ENCODE measurements at places on chromosomes 7 and 10.

DNA sequence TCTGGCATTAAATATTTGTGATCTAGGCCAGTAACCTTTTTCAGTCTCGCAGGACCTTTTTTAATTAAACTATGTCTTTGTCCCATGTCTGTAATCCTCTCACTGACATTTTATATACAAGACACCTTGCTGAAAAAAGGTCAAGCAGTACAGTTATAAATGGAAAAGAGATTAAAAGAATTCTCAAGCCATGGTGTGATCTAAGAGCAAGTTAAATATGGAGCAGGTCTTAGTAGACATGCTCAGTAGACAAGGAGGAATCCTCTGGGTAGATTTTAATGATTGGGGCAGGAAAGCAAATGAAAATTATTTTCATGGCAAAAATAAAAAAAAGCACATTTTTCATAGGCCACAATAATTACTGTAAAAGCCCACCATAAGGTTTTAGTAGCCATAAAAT, 203.5 kb downstream of the PPP1R3A start:
- DNase-seq, result no peak

- DNase-seq, result no peak
Observed at GRCh38 chr10:92208157-92208720, 82.6 kb downstream of the CPEB3 start.

DNA sequence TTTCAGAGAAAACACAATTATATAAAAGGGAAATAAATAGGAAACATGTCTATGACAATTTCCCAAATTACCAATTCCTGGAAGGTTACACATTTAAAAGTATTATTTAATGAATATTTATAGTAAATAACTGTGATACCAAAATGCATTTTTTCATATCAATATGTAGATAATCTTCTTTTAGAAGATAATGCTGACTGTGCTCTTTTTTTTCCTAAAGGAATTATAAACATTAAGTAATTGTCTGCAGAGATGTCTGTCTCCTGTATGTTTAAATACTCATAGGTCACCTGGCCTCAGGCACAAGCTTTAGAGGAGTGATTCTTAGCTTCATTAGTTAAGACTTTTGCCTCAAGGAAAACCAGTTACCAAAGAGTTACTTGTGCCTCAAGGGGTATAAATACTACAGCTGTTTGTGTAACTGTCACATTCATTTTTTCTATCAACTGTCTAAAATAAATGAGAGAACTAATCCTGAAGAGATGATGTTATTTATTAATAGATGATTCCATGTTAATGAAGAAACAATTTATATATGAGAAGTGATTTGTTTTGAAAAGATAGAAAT, 77.1 kb downstream of the DNAJC1 start:
- peak; percentile 42 for DNase-seq

DNA sequence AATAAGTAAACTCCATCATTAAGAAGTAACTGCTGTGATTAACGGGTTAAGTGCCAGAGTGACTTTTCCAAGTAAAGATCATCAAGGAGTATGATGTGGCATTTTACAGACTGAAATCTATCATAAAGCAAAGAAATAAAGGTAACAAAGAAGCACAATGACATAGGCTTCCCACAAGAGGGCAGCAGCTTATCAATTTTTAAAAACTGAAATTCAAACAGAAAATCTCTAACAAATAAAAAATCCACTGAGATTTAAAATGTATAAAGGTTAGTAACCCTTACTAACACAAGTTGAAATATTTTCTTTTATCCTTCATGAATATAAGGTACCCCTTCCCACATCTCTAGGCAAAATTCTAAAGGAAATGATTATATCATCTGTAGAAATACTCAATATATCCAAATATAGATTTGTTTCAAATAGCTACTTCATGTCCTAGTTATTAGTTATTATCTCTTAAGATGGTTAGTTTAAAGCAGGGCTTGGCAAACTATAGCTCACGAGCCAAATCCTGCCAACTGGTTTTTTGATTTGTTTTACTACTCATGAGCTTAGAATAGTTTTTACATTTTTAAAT, 29.2 kb downstream of the FAM3C start:
- DNase-seq, result peak; percentile 67

DNA sequence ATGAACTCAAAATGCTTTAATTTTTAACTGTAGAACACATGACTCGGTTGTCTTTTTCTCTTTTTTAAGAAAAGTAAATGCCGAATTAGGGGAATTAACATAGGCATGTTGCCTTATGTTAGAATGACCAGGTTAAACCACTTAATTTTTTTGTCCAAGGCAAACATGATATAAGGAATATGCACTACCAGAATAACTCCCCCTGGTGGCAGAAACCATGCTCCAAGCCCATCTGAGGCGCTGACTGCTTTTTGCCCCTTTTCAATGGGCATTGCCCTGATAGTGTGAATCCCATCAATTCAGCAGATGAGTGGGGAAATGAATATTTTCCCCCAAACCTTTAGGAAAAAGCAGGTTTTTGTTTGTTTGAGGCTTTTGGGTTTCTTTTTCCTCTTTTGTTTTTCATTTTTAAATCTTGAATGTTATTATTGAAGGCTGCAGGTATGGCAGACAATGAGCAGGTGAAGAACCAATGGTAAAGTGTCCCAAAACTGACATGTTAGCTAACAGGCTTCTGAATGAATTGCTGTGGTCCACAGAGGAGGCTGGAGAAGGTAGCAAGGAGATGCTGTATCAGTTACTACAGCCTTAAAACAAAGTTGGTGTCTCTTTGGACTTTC, 284.3 kb downstream of the SORCS3 start:
- DNase-seq, result peak; percentile 77

- DNase-seq, result no peak
Observed at GRCh38 chr10:130196511-130197487, 60.6 kb downstream of the GLRX3 start.

DNA sequence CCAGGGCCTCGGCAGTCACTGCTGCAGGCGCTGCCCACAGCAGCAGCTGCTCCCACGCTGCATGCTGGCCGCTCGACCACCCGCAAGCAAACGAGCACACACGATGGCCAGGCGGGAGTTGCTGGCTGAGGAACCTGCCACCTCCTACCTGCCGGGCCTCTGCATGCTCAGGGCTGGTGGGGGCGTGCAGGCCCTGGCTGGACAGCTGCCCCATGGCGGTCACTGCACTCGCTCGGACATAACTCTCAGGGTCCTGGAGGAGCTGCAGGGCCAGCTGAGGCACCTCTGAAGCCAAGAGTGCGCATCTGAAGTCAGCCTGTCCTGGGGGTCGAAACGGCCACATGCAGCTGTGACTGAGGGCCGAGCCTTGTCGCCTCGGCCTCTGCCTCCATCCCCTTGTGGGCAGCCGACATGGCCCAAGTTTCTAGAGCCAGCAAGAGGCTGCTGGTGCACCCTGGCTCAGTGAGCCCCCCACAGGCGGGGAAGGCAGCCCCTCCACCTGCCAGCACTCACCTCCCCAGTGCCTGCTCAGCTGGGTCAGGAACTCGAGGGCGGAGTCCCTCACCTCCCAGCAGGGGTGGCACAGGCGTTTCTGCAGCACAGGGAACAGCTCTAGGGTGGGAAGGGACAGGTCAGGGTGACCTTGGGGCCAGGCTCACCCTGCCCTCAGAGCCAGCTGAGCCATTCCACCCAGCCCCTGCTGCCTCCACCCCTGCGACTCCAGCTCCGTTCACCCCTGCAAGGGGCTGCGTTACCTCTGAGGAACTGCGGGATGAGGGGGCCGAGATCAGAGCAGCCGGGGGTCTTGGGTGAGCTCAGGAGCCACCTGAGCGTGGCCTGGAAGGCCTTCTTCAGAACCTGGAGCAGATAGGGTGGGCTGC, 16.1 kb downstream of the BRAT1 start:
- DNase-seq, result no peak

All from eye (tissue), 1 donor.